NCI-H446 treated with DMSO at 0.1 percent for 48 hours (cell line): ENCODE measurements at places on chromosomes 4 and X.

DNA sequence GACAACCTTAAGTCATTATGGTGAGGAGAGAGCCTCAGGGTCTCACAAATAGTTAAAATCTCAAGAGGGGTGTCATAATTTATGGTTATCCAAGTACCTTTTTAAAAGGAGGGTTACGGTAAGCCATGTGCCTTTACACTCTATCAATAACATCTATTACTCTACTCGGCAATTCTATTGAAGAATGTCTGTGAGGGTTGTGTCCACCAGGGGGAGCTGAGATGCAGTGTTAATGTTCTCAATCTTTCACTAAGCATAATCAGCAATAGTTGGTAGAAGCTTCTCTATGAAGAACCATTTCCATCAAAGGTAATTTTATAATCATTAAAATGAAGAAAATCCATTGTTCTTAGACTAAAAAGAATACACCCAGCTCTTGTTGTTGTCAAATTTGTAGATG, 457.4 kb downstream of the CENPC start:
- DNase-seq: no peak

GRCh38 chrX:38656350-38656915, 95.1 kb downstream of the TSPAN7 start:
- no peak for DNase-seq

DNA sequence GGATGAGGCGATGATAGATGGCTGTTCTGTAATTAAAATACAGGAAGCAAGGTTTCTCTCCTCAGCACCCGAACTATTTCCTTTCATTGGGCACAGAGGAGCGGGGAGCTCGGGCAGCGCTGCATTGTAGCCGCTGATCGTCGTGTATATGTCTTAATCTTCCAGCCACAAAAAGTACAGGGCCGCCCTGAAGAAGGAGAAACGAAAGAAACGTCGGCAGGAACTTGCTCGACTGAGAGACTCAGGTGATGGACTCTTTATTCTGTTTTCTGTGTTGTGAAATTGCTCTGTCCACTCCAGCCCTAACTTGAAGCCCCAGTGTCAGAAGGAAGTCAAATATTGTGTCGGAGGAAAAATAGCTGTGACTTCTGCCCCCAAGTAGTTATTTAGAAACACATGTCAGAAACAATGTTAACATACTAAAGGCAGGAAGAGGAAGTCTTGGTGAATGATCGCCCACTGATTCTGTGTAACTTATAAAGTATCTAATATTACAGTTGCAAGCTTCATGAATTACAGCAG, 546 bp downstream of the ZRSR2 start:
- DNase-seq: no peak

DNA sequence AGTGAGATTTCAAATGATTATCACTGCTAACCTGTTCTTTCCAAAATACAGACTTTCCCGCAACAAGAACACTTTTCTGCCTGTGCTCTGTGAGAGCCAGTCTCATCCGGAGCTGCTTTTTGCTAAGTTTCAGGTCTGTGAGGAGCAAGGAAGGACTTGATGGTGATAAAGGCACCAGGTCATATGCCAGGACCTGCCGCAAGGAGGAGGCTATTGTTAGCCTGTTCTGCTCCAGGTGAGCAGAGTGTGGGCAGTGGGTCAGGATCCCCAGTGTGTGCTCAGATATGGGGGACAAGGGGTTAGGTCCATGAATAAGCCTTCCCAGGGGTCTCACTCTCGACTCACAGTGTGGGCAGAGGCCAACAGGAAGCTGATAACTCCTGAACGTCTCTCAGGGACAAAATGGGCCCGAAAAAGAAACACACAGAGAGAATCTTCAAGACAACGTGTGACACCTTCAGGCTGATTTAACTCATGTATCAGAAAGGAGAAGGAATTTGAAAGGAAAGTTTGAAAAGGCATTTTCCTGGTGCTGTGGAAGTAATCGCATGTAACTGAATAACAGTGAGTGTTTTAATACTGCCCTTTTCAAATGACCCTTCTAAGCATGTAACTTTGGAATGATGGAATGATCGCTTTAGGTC, 57.7 kb upstream of the PDLIM3 start:
- no peak for DNase-seq

GRCh38 chr4:158714937-158715336, 8.3 kb downstream of the PPID start:
- DNase-seq: no peak

DNA sequence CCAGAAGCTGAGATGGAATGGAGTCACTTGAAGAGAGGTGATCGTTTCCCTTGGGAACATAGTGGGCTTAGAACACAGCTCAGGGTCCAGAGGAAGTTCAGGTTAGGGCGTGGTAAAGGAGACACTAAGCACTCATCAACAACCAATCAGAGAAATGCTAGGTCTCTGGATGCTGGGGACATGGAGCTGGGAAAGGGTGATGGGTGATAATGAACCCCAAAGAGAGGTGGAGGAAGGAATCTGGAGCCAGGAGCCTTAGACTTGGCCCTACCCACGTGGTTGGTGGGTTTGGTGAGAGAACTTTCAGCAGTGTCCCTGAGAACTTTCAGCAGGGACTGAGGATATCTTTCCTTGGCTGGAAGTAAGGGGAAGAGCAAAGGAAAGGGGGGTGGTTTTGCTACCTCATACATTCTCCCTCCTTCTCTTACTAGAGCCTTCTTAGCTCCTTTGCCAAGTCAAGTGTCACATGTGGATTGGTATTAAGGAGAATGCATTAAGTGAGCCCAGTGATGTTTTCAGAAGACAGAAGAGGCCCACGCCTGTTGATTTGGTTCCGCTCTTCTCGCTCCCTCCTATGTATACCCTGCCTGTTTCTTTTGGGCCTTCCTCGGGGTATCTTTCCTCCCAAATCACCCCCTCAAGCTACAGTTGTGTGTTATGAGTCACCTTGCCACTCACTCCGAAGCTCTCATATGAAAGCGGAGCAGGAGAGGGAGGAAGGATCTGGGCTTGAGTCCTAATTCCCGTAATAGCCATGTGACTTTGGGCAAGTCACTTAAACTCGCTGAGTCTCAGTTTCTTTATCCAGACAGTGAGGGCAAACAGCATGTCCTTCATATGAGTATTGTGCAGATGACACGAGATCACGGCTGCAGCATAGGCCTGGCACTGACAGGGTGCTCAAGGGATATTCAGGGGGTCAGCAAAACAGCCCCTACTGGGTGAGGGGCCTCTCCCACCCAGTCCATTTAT, 63.1 kb downstream of the TSC22D3 start:
- DNase-seq: no peak
